Neural progenitor cell (in vitro differentiated cells): ENCODE measurements at places on chromosomes 2 and 18. TPM values are rescaled to one million over a fixed set of nuclear protein-coding genes. Genes with fewer than 3 reads are reported as not detected.
A peak's percentile ranks its signal among the peaks of the same experiment; 100 is the strongest.

DNA sequence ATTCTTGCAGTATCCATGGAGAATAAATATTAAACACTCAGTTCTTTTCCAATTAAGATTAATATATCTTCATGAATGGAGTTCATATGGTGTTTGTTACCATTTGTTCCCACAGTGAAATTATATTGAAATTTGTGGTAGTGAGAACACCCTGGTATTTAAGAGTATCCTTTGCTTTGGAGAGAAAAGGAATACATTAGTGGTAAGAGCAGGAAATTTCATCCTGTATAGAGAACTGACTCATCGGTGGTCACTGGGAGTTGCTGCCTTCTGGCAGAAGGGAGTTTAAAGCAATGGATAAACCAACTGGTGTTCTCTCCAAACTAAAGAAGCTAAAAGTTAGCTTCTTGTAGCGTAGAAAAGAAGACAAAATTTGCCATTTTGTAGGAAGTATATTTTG is 107.3 kb downstream of the MYO1B start:
- no peak for DNase-seq

- no peak for DNase-seq
These were observed 44.4 kb upstream of the LCLAT1 start for GRCh38 chr2:30402441-30403182.

DNA sequence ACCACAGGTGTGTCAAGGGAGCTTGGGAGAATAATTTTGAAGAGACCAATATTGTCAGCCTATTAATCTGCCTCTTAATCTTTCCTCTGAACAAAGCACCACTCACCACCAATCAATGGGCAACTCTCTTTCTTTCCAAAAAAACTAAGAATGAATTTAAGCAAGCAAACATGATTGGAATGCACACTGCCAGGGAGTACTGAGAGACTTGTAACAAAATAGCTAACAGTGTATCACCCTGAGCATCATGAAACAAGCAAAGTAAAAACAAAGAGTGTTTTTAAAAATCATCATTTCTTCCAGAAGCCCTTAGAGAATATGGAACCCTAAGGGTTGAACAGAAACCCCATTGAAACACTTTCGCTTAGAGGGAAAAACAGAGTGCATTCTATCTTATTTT is 299.7 kb downstream of the DSEL start:
- no peak for DNase-seq

DNA sequence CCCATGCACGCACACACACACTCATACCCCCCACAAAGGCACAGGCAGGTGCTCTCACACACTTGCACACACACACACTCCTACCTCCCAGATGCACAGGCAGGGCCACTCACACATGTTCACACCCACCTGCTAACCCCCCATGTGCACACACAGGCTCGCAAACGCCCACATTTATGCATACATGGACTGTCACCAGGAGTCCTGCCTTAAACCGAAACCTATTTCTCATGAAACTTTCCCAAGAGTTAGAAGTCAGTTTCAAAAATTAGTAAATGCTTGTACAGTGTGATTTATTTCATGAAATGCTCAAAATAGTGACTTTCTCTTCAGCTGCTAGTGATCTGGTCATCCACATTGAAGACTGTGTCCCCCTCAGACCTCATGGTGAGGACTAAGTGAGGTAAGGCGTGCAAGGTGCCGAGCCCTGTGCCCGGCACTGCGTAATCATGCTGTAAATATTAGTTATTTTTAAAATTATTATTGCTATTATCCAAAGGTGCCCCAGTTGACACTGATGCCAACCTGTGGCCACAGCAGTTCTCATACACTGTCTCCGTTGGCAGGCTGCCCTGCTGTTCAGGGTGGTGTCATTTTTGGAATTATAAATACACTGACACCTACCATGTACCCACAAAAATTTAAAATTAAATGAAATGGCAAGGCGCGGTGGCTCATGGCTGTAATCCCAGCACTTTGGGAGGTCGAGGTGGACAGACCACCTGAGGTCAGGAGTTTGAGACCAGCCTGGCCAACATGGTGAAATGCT is 12.4 kb downstream of the CNNM4 start:
- DNase-seq: no peak

DNA sequence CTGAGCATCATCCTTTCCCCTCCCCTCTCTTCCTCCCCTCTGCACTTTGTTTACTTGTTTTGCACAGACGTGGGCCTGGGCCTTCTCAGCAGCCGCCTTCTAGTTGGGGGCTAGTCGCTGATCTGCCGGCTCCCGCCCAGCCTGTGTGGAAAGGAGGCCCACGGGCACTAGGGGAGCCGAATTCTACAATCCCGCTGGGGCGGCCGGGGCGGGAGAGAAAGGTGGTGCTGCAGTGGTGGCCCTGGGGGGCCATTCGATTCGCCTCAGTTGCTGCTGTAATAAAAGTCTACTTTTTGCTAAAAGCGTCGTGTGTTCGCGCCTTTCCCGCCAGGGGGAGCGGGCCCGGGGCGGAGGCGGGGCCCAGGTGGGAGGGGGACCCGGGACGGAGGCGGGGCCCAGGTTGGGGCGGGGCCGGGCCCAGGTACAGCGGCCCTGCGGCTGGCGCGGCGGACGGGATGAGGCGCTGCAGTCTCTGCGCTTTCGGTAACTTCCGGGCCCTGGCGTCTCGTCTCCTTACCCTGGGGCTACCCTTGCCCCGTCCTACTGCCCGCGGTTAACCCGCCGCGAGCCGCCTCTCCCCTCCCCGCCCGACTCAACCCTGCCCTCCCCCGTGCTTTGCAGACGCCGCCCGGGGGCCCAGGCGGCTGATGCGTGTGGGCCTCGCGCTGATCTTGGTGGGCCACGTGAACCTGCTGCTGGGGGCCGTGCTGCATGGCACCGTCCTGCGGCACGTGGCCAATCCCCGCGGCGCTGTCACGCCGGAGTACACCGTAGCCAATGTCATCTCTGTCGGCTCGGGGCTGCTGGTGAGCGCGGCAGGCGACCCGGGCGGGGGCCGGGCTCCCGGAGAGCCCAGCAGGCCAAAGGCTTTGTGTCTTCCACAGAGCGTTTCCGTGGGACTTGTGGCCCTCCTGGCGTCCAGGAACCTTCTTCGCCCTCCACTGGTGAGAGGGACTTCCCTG is at the start of gene KRTCAP3:
Gene KRTCAP3, plus strand, starts transcription at position 424 of the 962 bp plus-strand sequence. Its CDS starts 32 bp downstream, at position 456.
- DNase-seq: peak; percentile 93

ATOH8 gene
- total RNA-seq: 0.43 TPM in 1 of 2 replicates, not detected in the other

DNA sequence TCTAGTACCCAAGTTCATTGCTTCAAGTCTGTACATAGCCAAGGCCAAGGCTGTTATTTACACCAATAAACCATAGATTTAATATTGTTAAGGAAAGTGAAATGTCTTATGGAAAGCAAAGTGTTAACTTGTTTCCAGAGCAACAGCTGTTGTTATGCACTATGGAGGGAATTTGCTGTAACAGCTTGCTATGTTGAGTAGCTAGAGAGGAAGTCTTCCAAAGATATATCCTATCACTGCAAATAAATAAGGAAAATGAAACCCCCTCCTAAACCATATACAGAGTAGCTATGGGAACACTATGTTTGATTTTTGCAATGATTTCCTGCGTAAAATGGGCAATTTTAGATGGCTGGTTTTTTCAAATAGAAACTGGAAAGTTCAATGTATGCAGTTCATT is 21.1 kb downstream of the TMEM182 start:
- DNase-seq: no peak

- DNase-seq: no peak
These were observed 25.5 kb downstream of the CHST10 start for GRCh38 chr2:100391735-100392515.

DNA sequence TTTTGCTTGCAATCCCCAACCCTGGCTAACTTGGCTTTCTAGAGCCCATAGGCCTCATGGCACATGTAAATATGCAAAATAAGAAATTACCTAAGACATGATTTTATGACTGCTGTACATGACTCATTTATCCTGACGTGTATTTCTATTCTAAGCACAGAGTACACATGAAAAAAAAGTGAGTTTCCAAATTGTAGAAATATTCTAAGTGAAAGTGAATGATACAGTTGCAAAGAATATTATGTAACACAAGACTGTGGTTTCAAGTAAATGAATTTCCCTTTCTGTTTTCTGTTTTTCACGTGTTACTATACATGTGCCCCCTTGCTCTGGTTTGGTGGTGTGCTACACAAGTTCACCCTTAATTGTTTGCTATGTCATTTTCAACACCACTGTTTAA is 162.4 kb downstream of the LRP1B start:
- no peak for DNase-seq

DNA sequence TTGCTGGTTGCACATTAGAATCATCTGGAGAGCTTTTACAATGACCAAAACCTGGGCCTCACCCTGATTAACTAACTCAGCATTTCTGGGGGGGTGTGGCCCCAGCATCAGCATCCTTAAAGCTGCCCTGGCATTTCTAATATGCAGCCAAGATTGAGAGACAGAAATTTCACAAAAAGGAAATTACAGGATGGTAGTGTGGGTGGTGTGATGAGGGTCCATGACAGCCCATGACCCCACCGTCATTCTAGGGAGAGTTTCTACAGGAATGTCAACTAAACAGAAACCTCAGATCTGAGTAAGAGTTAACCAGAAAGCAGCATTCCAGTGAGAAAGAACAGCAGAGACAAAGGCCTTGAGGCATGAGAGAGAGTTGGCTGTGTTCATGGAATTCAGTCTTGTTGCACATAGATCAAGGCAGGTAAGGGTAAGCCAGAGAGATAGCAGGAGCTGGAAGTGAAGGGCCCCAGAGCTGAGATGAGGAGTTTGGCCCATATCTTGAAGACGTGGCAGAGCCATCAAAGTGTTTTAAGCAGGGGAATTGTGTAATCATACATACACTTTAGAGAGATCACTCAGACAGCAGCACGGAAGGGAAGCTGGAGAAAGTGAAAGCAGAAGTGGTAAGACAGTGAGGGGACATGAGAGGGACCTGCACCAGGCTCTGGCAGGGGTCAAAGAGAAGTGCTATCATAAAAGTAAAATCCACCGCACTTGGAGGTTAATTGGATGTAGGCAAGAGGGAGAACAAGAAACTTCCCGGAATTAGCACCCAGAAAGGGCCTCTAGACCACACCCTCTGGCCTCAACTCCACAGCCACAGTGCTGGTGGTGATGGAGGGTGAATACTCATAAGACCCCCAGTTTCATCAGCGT is 7.8 kb upstream of the TRABD2A start:
- DNase-seq: no peak

GRCh38 chr2:200447139-200447855 is 62.6 kb downstream of the KCTD18 start:
- DNase-seq: no peak

- DNase-seq: no peak
These were observed 7.0 kb downstream of the EFEMP1 start for GRCh38 chr2:55916473-55917049.

DNA sequence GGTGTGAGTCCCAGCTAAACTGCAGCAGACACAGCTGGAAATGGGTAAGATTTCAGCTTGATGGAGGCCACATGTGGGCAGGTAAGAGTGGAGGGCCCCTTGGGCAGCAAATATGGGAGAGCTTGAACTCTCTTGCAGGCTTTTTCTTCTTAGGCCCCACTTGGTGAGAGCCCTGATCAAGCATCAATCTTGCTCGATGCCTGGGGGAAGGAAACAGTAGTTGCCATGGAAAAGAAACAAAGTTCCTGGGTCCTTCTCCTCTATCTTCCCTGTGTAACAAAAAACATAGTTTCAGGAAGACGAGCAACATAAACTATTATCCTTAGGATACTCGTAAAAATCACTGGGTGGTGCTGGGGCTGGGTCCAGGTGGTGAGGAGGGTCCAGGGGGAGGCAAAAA is 42.9 kb downstream of the KIAA1328 start:
- no peak for DNase-seq

CYP27C1 gene
- 3.0 and 3.8 TPM in 2 replicates for total RNA-seq

GALNT14 gene
- 6.0 and 6.4 TPM in 2 replicates for total RNA-seq

DNA sequence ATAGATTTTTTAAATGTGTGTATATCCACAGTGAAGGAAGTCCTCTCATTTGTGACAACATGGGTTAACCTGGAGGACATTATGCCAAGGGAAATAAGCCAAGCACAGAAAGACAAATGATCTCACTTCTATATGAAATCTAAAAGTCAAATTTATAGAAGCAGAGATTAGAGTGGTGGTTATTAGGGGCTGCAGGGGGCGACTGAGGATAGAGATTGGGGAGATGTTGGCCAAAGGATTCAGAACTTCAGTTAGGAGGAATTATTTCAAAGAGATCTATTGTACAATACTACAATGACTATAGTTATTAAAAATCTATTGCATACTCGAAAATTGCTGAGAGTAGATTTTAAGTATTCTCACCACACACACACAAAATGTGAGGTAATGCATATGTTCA is 252.4 kb upstream of the SLC39A10 start:
- no peak for DNase-seq

C2orf80 gene
- 0.81 TPM in 1 of 2 replicates, not detected in the other for total RNA-seq

- no peak for DNase-seq
These were observed 10.8 kb upstream of the ARHGEF4 start for GRCh38 chr2:130825966-130826253.

GRCh38 chr2:23670245-23670592 is 256.7 kb downstream of the ATAD2B start:
- DNase-seq: no peak

PLCL1 gene
- total RNA-seq: 0.28 and 0.41 TPM in 2 replicates

ONECUT2 gene
- total RNA-seq: 0.06 and 0.15 TPM in 2 replicates

DNA sequence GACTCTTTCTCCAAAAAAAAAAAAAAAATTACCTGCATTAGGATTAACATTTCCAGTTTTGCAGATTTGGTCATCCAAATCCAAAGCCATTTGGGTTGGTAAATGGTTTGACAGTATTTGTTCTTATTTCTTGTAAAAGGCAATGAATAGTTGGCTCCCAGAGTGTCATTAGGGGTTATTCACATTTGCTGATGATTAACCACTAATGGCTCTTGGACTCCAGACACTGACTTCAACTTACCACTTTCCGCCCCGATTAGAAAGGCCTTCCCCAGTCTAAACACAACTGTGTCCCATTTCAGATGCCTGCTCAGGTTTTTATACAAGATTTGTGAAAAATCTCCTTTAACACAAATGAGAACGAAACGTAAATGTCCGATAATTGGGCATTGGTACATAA is 9.6 kb upstream of the TGIF1 start:
- no peak for DNase-seq

GRCh38 chr2:132671151-132671835 is 1.3 kb upstream of the LYPD1 start:
- peak; percentile 55 for DNase-seq
